ENCODE measurements at places on chromosomes 7 and 10.

DNA sequence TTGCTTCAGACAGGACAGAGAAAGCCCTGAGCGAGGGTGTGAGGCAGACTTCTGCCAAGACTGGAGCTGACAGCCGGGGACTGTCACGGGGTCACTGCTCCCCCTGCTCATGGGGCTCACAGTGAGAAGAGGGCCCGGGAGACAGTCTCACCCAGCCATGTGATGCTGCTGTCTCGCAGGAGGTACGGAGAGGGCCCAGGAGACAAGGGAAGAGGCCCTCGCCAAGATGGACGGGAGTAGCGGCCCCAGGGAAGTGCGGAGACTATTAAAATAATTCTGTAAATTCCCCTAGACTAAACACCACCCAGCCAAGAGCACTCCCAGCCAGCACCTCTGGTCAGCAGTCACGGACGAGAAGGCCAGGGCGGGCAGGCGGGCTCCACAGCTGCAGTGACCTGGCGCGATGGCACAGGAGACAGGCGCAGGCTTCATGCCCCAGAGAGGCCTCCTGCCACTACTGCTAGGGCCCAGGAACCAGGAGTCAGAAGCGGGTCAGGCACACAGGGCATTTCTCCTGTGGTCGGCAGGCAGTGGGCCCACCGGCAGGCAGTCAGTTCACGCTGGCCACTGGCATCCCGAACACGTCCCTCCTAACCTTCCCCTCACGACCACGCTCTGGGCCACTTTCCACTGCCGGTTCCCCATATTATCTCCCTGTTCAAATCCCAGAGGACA is 24.1 kb downstream of the WDR86 start:
- no peak for DNase-seq

GRCh38 chr10:659688-660141 is 29.8 kb downstream of the DIP2C start:
- DNase-seq, result no peak

DNA sequence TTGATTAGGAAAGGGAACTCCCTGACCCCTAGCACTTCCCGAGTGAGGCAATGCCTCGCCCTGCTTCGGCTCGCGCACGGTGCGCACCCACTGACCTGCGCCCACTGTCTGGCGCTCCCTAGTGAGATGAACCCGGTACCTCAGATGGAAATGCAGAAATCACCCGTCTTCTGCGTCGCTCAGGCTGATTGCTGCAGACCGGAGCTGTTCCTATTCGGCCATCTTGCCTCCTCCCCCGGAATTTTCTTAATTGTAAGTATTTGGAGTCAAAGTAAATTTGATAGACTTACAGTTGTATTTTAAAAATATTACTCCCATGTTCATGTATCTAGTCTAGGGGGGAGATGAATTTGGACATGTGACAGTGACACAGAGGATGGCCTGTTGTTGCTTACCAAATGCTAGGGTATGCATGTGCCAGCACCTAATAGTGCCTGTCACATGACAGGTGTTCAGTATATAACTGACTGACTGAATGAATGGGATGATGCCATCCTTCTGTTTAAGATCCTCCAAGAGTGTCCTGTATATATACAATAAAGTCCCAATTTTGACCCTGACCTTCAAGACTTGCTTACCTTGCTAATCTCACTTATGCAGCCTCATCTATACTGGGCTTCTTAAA is 42.0 kb upstream of the ICA1 start:
- no peak for DNase-seq

GRCh38 chr7:42502022-42502421 is 265.0 kb upstream of the GLI3 start:
- DNase-seq, result no peak

DNA sequence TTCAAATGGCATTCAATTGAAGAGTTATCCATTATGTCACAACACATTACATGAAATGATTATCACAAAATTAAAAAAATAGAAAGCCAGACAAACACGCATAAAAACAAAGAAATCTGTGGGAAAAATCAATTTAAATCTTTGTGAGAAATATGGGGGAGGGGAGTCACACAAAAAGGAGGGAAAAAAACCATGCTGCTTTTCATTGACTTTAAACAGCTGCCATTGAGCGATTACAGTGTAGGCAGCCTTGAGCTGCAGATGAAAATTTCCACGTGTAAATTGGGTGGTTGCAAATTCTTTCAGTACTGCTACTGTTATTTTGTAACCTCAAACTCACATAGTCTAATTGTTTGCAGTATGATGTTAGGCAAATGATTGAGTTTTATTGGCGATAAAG is 889.9 kb upstream of the PHF14 start:
- no peak for DNase-seq

- DNase-seq, result no peak
These were observed 857 bp upstream of the FOXP2 start for GRCh38 chr7:114413761-114414155.

DNA sequence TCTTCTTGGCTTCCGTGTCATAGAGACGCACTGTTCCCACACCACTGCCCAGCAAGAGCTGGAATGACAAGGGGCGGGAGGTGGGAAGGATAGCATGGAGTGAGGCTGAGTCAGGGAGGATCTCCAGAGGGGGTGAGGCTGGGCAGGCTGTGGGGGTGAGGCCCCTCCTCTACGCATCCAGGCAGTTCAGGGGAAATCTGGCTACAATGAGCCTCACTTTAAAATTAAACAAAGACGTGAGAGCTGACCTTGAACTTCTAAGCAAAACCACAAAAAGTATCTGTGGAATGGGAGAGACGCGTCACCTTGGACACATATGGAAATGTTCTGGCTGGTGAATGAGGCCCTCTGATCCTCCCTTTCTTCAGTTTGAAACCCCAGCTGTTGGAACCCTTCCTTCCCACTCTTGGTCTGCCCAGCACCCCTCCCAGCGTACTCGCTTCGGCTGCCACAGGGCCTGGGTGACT is 17.7 kb downstream of the WDR91 start:
- DNase-seq, result no peak

- no peak for DNase-seq
These were observed 202.8 kb upstream of the KCND2 start for GRCh38 chr7:120070201-120070600.

DNA sequence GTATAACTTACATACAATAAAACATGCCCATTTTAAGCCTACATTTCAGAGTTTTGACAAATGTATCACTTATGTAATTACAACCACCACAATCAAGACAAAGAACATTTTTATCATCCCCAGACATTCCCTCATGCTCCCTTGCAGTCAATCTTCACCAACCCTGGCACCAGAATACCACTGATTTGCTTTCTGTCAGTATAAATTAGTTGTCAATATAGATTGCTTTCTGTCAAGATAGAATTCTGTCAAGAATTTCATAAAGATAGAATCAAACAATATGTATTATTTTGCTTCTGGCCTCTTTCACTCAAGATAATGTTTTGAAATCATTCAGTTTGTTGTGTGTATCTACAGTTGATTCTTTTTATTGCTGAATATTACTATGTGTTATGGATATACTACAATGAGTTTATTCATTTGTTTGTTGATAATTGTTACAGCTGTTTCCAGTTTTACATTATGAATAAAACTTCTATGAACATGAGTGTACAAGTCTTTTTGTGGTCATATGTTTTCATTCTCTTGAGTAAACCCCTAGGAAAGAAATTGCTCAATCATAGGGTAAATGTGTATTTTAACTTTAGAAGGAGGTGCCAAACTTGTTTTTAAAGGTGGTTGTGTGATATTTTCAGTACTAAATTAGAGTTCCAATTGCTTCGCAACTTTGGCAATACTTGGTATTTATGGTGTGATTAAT is 56.9 kb downstream of the IFIT5 start:
- no peak for DNase-seq

DNA sequence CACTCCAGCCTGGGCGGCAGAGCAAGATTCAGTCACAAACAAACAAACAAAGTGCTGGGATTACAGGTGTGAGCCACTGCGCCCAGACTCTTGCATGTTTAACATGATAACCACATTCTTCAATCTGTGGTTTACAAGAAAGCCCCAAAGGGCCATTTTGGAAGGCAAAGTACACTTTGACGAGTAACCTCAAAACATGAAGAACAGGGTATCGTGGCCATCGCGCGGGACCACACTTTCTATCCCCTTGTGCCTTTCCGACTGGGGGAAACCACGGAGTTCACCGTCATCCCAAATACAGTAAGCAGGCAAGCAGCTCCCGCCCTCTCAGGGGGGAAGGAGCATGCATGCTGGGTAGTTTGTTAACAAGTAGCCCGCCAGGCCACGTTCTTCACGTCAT is 125.2 kb downstream of the RNF216 start:
- no peak for DNase-seq

DNA sequence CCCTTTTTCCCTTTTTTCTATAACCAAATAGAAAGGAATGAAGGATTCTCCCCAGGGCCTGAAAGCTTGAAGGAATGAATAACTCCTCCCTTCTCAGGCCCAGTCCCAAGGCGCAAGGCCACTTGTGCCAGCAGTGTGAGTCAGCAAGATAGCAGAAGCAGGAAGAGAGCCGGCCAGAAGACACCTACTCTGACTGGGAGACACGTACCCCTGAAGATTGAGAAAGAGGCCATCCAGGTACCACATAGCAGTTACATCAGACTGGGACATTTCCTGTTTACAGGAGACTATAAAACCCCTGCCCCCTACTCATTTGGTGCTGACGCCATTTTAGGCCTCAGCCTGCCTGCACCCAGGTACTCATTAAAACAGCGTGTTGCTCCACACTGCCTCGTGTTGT is 65.5 kb downstream of the LRRC17 start:
- DNase-seq, result no peak

Data from NCI-H774 (cell line).